ENCODE measurements at places on chromosomes 4 and X.

DNA sequence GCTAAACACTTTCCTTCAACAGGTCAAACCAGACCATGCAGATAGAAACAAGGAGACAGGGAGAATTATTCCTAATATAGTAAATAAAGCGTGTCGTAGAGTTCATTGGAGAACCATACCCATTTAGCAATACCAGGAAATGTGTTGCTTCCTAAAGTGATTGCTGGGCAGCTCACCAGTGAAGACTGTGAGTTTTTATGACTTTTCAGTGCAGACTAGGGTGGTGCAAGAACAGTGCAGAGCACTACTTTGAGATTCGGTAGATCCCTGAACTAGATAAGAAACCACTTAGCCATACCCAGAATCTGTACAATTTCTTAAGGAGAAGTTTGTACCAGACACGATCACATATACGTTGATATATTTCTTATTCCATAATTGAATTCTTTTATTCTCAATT, 87.4 kb downstream of the EMCN start:
- no peak for DNase-seq

- no peak for DNase-seq
Measured at GRCh38 chrX:2541603-2542002, 40.8 kb upstream of the DHRSX start.

DNA sequence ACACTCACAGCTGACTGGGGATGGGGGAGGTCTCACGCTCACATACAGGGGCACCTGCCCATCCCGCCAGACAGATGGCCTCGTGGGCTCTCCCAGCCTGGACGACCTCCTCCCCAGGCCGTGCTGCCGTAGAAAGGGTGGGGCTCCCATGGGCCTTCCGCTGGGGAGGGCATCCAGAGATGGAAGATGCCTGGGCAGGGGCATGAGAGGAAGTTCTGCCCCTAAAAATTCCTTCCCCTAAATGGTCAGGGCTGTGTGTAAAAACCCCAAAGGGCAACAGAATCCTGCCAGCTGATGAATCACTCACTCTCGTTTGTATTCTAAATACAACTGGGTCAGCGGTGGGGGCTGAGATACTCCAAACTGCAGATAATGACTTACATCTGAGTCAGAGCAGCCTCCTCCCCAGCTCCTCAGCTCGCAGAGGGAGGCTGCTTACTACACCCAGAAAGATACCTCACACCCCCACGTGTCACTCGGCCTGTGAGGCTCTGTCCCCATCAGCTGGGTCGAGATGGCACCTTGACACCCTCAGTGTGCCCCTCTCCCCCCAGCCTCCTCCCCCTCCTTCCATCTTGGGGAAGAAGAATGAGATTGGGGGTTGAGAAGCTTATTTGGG, 10.1 kb downstream of the WDR1 start:
- no peak for DNase-seq

DNA sequence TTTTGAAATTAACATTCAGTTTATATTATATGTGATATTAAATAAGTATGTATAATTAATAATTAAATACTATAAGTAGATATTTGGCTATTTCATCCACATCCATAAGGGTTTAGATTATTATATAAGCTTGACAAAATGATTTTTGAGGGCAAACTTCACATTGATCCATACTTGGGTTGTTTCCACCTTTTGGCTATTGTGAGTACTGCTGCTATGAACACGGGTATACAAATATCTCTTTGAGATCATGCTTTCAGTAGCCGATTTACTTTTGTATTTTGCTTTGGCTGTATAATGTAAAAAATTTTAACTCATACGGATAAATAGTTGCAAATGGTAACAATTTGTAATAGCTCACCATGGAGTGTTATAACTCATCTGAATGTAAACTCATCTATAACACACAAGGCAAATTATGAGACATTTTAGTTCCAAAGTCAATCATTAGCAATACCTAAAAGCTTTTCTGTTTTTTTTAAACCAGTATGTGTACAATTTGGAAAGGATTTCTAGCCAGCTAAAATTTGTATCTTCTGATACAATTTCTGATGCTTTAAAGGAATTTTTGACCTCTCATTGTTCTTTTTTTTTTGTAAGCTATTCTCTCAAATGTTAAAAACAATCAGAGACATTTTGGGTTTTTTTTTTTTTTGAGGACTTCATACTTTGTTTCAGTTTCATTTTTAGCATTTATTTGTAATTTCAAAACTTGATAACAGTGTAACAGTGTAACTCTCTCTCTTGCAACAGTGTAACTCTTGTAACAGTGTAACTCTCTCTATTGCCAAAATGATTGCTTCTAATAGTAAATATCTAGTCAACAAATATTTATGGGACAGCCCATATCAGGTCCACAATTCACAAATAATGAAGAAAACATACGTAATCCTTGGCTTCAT, 51.8 kb upstream of the ARX start:
- DNase-seq, result no peak

GRCh38 chr4:177008836-177009501, 216.2 kb upstream of the VEGFC start:
- DNase-seq, result no peak

- no peak for DNase-seq
Measured at GRCh38 chr4:112378858-112379257, 81.7 kb downstream of the ALPK1 start.

DNA sequence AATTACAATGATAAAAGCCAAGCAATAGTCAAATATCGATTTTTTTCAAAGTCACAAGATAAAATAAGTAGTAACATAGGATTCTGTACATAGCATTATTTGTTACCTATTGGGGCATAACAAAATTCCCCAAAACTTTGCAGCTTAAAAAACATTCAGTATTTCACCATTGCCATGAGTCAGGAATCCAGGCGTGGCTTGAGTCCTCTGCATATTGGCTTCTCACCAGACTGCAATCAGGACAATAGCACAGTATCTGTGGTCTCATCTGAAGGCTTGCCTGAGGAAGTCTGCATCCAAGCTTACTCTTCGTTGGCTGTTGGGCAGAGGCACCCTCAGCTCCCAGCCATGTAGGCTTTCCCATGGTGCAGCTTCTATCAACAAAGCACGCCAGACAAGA, 6.2 kb upstream of the CTBP1 start:
- no peak for DNase-seq

DNA sequence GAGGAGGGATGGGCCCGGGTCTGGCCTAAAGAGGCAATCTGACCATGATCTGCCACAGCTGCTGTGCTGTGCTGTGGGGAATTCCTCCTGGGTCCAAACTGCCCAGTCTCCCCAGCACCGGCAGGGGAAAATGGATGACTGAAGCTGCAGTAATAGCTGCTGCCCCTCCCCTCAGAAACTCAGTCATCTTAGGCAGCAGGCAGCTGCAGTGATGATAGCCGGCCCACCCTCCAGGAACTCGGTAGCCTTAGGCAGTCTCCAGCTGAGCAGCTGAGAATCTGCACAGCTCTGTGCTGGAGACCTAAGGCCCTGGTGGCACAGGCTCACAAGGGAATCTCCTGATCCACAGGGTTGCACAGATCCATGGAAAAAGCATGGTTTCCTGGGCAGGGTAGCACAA, 113.4 kb upstream of the USP38 start:
- DNase-seq, result no peak

DNA sequence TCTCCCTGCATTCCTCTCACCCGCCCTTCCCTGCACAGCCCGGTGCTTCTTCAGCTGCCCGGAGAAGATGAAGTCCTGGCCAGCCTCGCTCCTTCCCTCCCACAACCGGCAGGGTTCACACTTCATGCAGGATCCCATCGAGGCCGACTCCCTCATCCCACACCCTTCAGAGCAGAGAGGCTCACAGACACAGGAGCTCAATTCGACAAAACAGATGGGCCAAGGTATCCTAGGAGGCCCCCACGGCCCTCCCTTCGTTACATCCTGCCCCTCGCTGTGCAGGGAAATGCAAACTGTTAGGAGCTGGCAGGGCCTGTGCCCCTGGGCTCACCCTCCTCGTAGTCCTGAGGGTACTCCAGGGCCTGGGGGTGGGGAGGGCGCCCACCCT, 238.1 kb downstream of the DHRSX start:
- DNase-seq, result no peak

DNA sequence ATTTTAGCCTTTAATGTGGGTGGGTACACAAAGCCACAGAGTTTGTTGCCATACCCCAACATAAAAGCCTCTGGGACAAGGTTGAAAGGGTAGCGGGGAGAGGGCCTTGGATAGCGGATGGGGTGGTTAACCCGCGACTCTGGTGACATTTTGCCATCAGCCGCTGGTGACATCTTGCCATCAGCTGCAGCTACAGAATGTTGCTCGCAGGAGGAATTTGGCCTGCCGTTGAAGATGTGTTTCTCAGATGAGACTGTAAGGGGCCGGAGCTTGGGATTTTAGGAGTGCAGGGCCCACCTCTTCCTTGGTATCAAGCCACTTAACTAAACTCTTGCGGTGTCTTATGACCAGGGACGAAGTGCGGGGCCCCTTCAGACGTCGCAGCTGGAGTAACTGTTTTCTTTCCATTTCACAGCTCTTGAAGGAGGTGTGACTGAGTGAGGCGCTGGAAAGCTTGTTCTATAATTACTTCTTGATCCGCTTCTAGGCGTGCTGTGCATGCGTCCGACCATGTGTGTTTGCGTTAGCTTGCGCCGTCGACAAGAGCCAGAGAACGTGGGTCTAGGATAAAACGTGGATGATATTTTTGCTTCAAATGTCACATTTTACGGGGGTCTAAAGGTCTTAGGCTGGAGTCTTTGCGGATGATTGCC, 820 bp upstream of the RASL11B start:
- DNase-seq, result peak; percentile 46
